ENCODE measurements at places on chromosomes 12 and 14. TPM values are rescaled to one million over a fixed set of nuclear protein-coding genes. Genes with fewer than 3 reads are reported as not detected.

The PIP4K2C gene
- 21.2 TPM for total RNA-seq

The HCAR1 gene
- total RNA-seq, result 0.92 TPM

The STAT6 gene
- 172 TPM for total RNA-seq

- no peak for DNase-seq
Measured at GRCh38 chr14:65015391-65015790, 28.7 kb downstream of the FNTB start.

DNA sequence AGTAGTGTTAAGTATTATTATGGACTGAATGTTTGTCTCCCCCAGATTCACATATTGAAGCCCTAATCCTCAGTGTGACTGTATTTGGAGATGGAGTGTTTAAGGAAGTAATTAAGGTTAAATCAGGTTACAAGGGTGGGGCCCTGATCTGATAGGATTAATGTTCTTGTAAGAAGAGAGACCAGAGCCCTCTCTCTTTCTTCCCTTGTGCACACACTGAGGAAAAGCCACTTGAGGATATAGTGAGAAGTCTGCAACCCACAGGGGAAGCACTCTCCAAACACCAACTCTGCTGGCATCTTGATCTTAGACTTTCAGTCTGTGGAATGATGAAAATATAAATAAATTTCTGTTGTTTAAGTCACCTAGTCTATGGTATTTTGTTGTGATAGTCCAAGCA is 2.2 kb upstream of the KLRG1 start:
- no peak for DNase-seq

GRCh38 chr12:50088577-50089335 is 3.6 kb downstream of the SMARCD1 start:
- no peak for DNase-seq

GRCh38 chr12:70960484-70960883 is 39.9 kb upstream of the PTPRR start:
- DNase-seq, result no peak

GRCh38 chr14:65239938-65240296 is 137.6 kb upstream of the MAX start:
- no peak for DNase-seq

GRCh38 chr14:83575301-83575700 is 1954.6 kb upstream of the FLRT2 start:
- no peak for DNase-seq

DNA sequence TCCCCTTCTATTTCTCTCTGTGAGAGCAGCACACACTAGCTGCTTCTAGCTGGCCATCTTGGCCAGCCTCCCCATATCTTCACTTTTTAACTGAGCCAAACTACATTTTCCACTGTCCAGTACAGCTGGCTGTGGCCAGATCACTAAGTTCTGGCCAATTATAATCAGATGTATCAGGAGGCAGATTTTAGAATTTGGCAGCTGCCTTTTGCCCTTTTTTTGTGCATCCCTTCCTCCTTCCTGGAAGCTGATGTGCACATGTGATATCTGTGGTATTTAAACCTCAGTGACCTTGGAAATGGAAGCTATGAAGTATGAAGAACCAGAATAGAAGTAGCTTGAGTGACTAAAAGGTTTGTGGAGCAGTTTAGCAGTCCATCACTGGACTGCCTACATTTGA is 49.8 kb upstream of the ANO6 start:
- DNase-seq, result no peak

DNA sequence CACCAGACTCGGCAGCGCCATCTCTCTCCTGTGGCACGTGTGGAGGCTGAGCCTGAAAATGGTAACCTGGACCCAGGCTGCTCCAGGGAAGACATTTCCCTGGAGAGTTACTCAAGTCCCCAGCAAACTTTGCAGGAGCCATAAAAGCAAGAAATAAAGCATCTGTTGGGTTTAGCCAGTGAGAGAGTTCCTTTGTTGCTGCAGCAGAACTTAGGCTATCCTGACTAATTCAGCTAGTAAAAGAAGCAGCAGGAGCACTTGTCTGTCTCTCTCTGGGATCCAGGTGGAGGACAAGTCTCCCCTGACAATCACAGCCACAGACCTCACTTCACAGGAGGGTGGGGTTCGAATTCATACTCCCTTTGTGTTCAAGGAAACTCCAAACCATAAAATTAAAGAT is 79.2 kb upstream of the DIO3 start:
- no peak for DNase-seq

GRCh38 chr12:113908584-113909100 is 57.5 kb downstream of the RBM19 start:
- no peak for DNase-seq
